Mononuclear cell (primary cell): ENCODE measurements at places on chromosomes 1 and 21. TPM values are rescaled to one million over a fixed set of nuclear protein-coding genes. Genes with fewer than 3 reads are reported as not detected.

Gene SOX13
- 0.42 TPM for total RNA-seq

Gene NCDN
- total RNA-seq = 4.0 TPM

Gene ZNF672
- 13.1 TPM for total RNA-seq

Gene C1orf141
- total RNA-seq = under 0.01 TPM

Gene CEPT1
- 48.9 TPM for total RNA-seq

Gene SLC22A15
- total RNA-seq = 6.4 TPM

Gene SPAG17
- total RNA-seq = 0.21 TPM

Gene RBM11
- total RNA-seq = 10.6 TPM

Gene KRTAP13-1
- not detected for total RNA-seq

Gene LRRC71
- not detected for total RNA-seq

Gene NR5A2
- total RNA-seq = not detected

Gene CLCNKA
- total RNA-seq = not detected

Gene TSSK3
- not detected for total RNA-seq

Gene PIK3R3
- total RNA-seq = 0.42 TPM

Gene S100A7A
- not detected for total RNA-seq

Gene SLC2A5
- total RNA-seq = 0.73 TPM

Gene S100A1
- not detected for total RNA-seq

Gene ASCL5
- total RNA-seq = not detected

Gene MUL1
- total RNA-seq = 29.0 TPM

Gene S100A2
- total RNA-seq = 0.21 TPM

Gene TIMM17A
- 30.5 TPM for total RNA-seq

Gene OR2L2
- total RNA-seq = under 0.01 TPM

Gene ST6GALNAC3
- 3.5 TPM for total RNA-seq

Gene GPR157
- total RNA-seq = 2.0 TPM

Gene UBE2U
- not detected for total RNA-seq

Gene OR6K3
- total RNA-seq = not detected

Gene QSOX1
- 56.0 TPM for total RNA-seq

Gene IGSF5
- total RNA-seq = not detected

Gene KCNA2
- total RNA-seq = 0.52 TPM

Gene KCNJ15
- total RNA-seq = 0.42 TPM

Gene RHD
- 1.2 TPM for total RNA-seq

Gene TMEM82
- not detected for total RNA-seq

Gene RUNX1
- total RNA-seq = 51.2 TPM

Gene TIAM1
- total RNA-seq = 40.0 TPM

Gene CFHR4
- total RNA-seq = not detected

Gene NADK
- 28.1 TPM for total RNA-seq

Gene C1QA
- total RNA-seq = 6.1 TPM

Gene HAO2
- total RNA-seq = not detected

Gene IFI44L
- 29.3 TPM for total RNA-seq

Gene PEX10
- total RNA-seq = 7.5 TPM

Gene SELL
- 337 TPM for total RNA-seq

Gene SPATA17
- under 0.01 TPM for total RNA-seq

Gene LYPD8
- total RNA-seq = not detected
